ENCODE measurements at places on chromosomes 7 and 10.

DNA sequence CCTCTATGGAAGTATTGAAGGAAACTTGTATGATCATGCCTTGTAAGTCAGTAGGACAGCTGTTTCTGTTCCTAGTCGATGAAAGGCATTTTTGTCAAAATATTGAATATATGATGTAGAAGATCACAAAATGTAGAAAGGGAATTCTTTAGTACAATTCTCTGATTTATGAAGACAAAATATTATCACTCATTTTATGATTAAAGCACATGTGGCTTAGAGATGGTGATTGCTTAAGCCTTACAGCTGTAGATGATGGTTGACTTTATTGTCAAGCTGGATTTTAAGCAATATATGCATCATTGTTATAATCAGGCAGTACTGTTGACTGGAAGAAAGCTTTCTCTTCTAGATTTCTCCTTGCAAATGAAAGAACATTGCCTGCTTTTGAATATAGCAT is 26.4 kb downstream of the MXI1 start:
- DNase-seq, result no peak

- no peak for DNase-seq
These were observed 149.5 kb upstream of the SVIL start for GRCh38 chr10:29784175-29784773.

DNA sequence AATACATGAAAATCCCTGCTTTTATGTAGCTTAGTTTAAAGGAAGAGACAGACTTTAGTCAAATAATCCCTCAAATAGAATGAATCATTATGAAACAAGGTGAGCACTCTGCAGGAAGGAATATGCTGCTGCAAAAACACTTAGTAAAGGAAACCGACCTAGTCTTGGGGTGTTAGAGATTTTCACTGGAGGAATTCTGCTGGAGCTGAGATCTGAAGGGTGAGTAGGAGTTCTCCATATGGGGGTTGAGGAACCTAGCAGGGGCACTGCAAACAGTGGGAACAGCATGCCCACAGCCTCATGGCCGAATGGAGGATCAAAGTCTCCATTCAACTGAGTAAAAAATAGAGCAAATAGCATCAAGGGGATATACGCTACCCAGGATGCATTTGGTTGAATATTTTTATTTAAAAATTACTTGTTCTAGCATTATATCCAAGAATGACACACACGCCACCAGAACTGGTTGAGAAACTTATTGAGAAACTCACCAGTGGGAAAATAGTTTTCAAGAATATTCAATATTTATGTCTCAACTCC is 3.5 kb downstream of the ITIH2 start:
- DNase-seq, result no peak

- no peak for DNase-seq
These were observed 27.7 kb downstream of the SUGCT start for GRCh38 chr7:40162516-40162915.

DNA sequence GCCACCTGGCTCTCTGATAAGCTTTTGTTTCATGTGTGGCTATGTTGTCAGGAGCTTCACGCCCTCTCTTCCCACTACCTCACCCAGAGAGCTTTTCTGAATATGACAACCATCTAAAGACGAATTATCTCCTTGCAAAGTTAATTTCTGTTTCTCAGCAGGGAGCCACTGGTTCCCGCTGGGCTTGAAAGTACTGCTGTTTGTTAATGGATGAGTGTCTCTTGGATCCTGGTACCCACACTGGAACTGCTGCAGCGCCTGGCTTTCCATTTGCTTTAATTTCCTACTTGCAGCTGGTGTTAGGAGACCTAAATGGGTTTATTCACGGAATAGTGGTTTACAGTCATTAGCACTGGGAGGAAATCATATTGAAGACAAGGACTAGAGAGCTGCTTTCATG is 267.9 kb upstream of the LRGUK start:
- DNase-seq, result peak; percentile 59

DNA sequence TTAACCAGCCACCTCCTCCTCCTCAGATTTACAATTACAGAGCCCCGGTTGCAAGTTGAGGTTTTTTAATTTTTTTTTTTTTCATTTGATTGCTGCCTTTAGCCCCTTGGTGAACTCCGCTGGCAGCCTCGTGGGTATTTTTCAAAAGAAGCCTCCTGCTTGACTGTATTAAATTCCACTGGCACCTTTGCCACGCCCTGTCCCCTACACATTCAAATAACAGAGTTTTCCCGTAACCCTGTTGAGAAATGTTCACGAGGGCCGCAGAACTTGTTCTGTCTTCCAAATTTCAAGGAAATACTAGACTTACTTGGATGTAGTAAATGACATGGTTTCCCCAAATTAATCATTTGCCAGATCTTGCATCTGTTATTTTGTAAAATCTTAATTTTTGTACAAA is 167.0 kb downstream of the ARID5B start:
- DNase-seq, result no peak

GRCh38 chr7:5005066-5005465 is 40.6 kb upstream of the RBAK start:
- DNase-seq, result no peak

GRCh38 chr7:4607311-4607729 is 74.8 kb upstream of the FOXK1 start:
- DNase-seq, result peak; percentile 60

Data from retina (tissue), 1 donor.